Psoas muscle (tissue), 8 donors: ENCODE measurements at places on chromosomes 1 and 21.
A peak's percentile ranks its signal among the peaks of the same experiment; 100 is the strongest.

GRCh38 chr21:40049031-40049930 is 182.0 kb downstream of the PCP4 start:
- DNase-seq: peak; percentile 23

DNA sequence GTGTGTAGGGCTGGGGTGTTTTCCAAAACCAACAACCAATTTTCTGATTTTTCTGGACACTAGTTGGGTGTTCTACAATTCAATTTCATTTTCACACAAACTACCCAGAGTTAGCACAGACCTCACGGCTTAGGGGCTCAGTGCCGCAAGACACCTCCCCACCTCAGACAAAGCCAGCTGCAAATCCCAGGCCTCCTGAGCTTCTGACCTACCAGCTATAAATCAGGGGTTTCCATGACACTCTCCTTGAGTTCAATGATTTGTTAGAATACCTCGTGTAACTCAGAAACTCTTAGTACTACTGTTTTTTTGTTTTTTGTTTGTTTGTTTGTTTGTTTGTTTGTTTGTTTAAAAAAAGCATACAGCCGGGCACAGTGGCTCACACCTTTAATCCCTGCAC is 28.7 kb upstream of the FAM89A start:
- no peak for DNase-seq

DNA sequence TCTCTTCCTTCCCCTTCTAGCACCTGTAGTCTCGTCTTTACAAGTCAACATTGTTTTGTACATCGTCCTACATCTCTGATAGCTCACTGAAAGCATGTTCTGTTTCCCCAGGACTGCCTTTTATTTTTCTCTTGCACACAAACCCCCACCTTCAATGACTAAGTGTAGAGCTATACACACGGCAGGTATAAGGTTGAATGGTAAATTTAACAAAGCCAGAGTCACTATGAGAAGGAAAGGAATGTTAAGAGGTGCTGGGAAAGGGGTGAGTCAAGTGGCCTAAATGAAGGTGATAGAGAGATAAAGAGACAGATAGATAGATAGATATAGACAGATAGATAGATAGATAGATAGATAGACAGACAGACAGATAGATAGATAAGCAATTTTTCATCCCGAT is 134.3 kb upstream of the ATP1B1 start:
- no peak for DNase-seq

DNA sequence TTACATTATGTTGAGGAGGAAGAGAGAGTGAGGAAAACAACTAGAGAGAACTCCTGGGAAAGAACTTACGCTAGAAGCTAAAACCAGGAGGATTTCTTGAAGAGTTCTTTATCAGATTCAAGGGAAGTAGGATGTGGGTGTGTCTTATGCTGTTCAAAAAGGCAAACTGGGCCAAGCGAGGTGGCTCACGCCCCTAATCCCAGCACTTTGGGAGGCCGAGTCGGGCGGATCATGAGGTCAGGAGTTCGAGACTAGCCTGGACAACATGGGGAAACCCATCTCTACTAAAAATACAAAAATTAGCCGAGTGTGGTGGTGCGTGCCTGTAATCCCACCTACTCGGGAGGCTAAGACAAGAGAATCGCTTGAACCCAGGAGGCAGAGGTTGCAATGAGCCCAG is 23.1 kb downstream of the SMG7 start:
- DNase-seq: no peak

DNA sequence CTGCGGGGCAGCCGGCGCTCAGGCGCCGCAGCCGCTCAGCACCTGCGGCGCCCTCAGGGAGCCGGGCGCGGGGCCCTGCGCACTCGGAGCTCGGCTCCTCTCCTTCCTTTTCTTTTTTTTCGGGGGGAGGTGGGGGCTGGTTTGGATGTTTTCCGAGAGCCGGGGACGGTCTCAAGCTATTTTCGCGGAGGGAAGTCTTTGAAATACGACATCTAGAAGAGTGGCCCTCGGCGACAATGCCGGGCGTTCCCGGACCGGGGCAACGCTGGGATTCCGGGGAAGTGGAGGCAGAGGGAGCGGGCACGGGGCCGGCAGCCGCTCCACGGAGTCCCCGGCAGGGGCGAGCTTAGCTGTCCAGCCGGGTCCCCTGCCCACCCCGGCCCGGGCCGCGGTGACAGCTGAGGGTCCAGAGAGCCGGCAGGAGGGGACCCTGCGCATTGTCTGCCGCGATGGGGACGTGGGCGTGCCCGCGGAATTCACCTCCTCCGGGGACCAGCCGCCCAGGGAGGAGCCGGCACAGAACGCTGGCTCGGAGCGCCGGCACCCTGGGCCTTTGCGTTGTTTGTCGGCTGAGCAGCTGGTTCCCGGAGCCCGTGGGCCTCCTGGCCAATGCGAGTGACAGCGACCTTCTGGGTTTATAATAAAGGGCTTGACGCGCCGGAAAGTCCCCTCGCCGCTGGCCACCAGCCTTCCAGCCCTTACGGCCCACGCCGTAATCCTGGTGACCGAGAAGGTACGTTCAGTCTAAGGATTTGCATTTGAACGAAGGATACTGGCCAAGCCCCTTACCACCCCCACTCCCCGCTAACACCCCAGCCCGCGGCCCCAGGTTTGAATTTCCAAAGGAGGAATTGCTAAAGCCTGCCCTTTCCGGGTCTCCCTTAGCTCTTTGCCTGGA is 582 bp downstream of the SLC37A1 start:
- peak; percentile 46 for DNase-seq

DNA sequence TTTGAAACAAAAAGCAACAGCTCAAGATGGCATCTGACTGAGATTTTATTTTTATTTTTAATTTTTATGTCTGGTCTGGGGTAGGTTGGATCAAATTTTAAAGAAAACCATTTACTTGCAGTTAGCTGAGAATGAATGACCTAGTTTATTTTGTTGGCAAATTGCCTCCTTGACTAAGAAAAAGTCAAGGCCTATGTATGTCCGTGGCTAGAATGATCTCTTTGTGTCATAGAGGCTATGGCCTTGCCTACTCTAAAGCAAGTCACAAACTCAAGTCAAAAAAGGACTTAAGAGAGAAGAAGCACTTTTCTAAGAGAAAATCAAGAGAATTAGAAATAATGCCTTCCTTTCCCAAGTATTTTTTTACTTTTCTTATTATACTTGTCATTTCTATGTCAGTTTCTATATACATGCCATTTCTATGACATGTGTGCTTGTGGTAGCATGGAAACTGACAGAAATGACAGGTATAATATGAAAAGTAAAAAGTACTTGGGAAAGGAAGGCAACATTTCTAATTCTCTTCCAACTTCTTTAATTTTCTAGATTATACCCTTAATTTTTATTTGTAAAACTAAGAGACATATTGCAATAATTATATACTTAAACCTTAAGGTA is 136.7 kb downstream of the CENPF start:
- DNase-seq: no peak

- DNase-seq: no peak
These were observed 116.9 kb upstream of the RAB4A start for GRCh38 chr1:229153955-229154548.

DNA sequence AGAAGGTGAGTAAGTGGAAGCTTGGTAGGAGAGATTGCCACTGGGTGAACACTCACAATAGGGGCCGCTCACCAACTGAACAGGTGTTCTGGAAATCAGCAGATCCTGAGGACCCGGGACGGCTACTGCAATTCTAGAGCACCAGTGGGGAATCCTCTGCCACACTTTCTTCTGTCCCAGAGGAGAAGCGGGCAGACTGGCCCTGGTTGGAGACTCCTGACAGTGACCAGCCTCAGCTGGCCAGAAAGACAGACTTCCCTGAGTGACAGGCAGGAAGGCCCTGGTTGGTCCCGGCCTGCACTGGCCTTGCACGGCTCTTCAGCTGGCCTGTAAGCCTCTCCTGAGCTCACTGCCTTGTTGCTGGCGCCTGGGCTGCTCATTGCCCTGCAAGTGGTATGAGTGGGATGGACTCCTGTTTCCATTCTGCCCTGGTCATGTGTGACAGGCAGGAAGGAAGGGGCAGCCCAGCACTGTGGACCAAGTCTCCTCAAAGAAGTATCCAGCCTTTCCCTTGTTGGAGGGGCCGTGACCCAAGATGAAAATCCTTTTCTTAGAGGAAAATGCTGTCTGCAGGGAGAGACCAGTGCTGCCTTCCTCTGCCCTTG is 34.5 kb downstream of the MAN1C1 start:
- DNase-seq: no peak
